Cerebellar cortex (tissue), 1 donor: ENCODE measurements at places on chromosomes 6 and 20.
A peak's percentile ranks its signal among the peaks of the same experiment; 100 is the strongest.

- DNase-seq = no peak
These were observed 560.5 kb downstream of the PKHD1 start for GRCh38 chr6:51526922-51527321.

- DNase-seq = no peak
These were observed 1075.8 kb upstream of the MANEA start for GRCh38 chr6:94501516-94501915.

DNA sequence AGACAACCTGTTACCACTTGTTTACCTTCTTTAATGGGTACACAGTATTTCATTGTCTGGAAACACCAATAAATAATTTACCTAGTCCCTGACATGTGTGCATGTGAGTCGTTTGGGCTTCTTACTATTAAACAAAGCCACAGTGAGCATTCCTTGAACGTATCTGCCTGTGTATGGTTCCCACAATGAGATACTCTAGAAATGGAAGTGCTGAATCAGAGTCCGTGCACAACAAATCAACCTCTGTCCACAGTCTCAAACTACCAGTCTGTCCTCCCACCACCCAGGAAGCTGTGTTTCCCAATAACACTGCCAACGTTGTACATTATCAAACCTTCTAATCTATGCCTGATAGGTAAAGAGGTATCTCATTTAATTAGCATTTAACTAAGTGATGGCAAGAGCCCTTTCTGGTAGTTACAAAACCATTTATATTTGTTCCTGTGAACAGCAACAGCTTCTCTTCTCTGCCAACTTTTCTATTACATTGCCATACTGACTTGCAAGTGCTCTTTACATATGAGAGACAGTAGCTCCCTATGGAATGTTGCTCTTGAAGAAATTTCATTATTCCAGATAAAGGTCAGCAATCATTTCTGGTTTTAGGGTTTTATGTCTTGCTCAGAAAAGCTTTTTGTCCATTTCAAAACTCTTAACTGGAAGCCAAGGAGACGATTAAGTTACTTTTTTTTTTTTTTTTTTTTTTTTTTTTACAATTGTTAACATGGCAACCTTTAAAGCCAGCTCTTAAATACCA, 14.7 kb downstream of the JAG1 start:
- no peak for DNase-seq

- DNase-seq = peak; percentile 62
These were observed 572 bp downstream of the ZNF341 start for GRCh38 chr20:33732166-33732970.

DNA sequence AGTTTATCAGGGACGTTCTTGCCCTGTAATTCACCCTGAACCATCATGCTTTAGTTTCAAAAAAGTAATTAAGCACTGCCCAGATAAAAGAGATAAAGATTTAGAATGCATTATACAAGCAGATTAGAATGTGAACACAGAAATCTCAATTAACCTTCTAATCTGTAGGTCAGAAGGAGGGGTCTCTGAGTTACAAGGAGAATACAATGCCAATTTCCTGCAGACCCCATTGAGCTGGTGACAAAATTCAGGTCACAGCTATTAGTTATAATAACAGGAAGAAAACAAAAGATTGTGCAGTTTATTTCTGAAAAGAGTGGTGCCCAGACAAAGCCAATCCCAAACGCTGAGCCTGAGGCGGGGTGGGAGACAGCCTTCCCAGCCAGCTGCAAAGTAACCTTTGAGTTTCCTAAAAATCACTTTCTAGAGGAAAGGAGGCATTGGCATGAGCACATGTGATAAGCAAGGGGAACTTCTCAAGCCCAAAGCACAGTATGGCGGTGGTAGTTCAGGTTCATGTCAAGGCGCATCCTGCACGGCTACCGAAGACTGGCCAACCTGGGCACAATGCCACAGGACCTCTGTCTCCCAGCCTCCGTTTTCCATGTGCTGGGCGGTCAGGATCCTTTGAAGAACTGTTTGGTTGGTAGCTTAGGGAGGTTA, 192.5 kb downstream of the TTLL2 start:
- no peak for DNase-seq

DNA sequence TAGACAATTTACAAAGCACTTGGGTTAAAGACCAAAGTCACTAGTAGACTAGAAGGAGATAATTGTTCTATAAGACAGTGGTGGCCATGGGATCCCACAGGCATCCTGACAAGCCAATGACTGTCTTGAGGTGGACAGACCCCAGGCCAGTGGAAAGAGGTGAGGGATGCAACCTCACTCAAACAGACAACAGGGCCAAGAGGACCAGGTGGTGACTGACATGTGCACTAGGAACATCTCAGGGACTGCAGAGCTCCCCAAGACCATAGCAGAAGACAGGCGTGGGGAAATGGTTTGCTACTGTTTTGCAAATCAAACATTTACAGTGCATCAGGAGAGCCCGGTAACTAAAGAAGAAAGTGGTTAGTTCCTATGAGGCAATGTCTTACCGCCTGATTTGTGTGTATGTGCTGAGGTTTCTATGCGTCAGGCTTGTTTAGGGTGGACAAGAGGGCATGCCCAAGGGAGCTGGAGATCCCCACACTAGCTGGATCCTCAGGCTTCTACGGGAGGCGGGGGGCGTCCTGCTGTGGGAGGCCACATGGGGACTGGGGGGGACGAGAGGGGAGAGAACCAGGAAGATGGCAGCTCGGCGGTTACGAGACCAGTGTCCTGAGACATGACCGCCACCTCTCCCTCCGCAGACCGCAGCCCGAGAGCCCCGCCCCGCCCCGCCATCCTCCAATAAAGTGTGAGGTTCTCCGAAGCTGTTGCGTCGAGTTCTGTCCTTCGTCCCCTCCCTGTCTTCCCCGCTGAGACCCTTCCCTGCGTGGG, 623 bp upstream of the MRPS26 start:
- peak; percentile 89 for DNase-seq

GRCh38 chr6:132792510-132792909, 5.9 kb downstream of the SLC18B1 start:
- no peak for DNase-seq
